ENCODE measurements at places on chromosomes 3 and 15.

DNA sequence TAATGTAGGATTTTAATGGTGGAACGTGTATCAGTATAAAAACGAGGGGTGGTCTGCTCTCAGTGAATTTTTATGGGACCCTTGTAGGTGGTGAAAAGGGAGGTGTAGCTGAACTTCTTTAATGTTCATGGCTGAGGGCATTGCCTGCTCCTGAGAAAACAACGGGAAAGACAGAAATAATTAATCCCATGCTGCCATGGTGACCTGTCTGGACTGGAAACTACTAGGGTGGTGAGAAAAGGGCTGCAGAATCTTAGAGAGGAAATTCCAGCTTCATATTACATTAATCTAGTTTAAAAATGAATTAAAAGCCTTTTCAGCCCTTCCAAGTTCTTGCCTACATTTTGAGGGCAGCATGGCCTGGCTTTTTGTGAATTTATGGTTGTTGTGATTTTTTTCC is 47.6 kb downstream of the ZBTB38 start:
- no peak for DNase-seq

DNA sequence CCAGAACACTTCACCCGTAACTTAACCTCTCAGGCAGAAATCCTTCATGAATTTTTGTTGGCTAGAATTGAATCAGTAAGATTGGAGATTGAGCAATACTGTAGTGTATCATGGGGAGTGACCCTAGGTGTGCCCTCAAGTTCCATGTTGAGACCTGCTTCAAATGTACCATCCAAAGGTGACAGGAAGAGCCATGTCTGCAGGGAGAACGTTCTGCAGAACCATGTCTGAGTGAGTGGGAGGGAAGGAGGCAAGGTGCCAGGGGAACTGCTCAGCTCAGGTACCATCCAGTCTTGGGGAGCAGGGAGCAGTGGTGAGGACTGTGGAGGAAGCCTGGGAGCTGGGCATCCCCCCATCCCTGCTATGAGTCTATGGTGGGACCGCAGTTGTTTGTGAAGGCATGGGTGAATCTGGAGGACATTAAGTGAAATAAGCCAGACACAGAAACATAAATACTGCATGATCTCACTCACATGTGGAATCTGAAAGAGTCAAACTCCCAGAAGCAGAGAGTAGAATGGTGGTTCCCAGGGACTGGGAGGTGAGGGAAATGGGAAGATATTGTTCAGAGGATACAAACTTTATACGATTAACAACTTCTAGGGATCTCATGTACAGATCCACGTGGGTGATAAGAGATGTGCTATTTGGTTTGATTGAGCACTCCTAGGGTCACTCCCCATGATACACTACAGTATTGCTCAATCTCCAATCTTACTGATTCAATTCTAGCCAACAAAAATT is 23.3 kb downstream of the CFAP161 start:
- DNase-seq, result no peak

- no peak for DNase-seq
Measured at GRCh38 chr15:39205506-39206371, 375.1 kb upstream of the THBS1 start.

GRCh38 chr3:85846940-85847339 is 888.2 kb downstream of the CADM2 start:
- no peak for DNase-seq

Measured in left forelimb (tissue), 1 donor.